ENCODE measurements at places on chromosomes 4 and X.

GRCh38 chr4:110624398-110624780 is 1.5 kb upstream of the PITX2 start:
- DNase-seq = no peak

GRCh38 chrX:18992829-18993228 is 8.9 kb upstream of the PHKA2 start:
- no peak for DNase-seq

- no peak for DNase-seq
Observed at GRCh38 chr4:84582302-84582987, 482 bp upstream of the CDS1 start.

DNA sequence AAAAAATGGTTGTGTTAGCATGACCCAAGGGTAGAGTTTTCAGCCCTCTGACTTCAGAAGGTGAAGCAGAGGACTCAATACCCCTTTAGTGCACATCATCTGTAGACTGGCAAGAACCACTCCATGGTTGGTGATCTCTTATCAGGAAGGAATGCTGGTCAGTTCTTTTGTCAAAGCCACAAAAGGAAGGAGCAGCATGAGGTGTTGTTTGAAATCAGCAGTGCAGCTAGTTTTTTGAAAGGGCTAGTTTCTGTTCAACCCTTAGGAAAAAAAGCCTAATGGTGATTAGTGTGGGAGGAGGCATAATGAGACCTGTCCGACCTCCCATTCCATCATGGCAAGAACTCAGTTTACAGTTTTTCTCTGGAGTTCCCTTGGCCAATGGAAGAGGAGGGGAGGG is 362.0 kb upstream of the CT83 start:
- DNase-seq = no peak

DNA sequence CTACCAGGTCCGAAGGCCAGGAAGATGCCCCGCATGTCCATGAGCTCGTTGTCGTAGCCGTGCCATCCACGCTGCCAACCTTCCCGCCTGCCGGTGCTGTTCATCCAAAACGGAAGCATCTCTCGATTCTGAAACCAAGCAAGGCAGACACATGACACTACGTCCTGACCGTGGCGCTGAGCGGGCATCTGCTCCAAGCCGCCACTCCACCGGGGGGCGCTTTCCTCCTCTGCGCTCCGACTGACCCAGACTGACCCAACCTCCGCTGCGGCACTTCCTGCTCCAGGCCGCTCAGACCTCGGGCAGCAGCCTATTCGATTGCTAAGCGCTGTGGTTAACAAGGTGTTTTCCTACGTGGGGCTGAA is 120.5 kb downstream of the ENPP6 start:
- no peak for DNase-seq

Measured in NK-92 treated with Interleukin-12 subunit alpha and Interleukin-12 subunit beta, amount 100 ng/mL, for 24 hours (cell line).